ENCODE measurements at places on chromosomes 6 and 20.
A peak's percentile ranks its signal among the peaks of the same experiment; 100 is the strongest.

DNA sequence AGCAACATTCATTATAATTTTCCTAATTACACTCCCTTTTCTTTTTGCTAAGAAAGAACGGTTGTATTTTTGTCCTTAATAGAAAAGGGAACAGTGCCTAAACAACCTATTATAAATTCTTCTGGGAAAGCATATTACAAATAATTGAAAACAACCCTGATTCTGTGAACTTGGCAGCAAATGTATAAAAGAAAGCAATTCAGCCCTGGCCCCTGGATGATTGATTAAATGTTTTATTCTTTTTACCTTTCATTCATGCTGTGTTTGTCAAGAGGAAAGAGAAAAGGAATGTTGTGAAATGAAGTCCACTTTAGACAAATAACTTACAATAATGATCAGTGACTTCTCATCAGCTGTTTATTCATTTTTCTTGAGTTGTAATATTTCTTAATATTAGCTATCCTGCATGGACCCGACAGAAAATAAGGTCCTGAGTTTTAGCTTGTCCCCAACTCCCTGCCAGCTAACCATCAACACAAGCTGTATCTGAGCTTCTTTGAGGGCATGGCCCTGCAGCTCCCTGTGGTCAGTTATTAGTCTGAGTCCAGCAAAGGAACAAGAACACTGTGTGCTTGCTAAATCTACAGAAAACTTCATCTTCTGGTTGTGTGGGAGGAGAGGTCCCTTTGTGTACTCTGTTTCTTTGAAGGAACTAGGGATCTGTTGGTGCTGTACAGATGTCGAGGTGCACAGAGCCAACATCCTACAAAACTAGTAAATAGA is 248.2 kb downstream of the LAMA2 start:
- no peak for DNase-seq

GRCh38 chr6:16514249-16514648 is 247.0 kb downstream of the ATXN1 start:
- DNase-seq, result peak; percentile 81

- no peak for DNase-seq
Measured at GRCh38 chr6:79240509-79240908, 6.0 kb upstream of the HMGN3 start.

DNA sequence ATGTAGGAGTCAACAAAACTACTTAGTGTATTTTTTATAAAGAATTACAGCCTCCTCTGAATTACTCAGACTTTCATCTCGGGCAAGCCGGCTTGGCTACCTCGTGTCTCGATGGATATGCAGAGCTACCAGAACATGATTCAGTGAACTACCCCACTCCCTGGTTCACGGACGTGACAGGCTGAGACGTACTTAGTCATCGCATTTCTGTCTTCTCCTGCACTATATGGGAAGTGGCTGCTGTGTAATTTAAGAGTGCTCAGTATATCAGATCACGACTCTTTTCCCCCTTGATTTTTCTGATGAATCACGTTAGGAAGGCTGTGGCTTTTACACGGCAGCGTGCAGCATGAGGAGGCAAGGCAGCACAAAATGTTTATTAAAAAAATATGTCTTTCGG is 302.7 kb upstream of the ZFP64 start:
- DNase-seq, result peak; percentile 65

GRCh38 chr20:48995589-48995988 is 50.5 kb upstream of the CSE1L start:
- no peak for DNase-seq

- DNase-seq, result peak; percentile 88
Measured at GRCh38 chr6:156718647-156719394, 58.4 kb upstream of the ARID1B start.

- DNase-seq, result peak; percentile 58
Measured at GRCh38 chr6:396126-396520, 4.6 kb downstream of the IRF4 start.

- DNase-seq, result peak; percentile 48
Measured at GRCh38 chr6:36692861-36693702, 4.5 kb upstream of the RAB44 start.

GRCh38 chr20:5586720-5587119 is 163.5 kb upstream of the SHLD1 start:
- no peak for DNase-seq

GRCh38 chr20:11918981-11919380 is 1.3 kb downstream of the BTBD3 start:
- no peak for DNase-seq

DNA sequence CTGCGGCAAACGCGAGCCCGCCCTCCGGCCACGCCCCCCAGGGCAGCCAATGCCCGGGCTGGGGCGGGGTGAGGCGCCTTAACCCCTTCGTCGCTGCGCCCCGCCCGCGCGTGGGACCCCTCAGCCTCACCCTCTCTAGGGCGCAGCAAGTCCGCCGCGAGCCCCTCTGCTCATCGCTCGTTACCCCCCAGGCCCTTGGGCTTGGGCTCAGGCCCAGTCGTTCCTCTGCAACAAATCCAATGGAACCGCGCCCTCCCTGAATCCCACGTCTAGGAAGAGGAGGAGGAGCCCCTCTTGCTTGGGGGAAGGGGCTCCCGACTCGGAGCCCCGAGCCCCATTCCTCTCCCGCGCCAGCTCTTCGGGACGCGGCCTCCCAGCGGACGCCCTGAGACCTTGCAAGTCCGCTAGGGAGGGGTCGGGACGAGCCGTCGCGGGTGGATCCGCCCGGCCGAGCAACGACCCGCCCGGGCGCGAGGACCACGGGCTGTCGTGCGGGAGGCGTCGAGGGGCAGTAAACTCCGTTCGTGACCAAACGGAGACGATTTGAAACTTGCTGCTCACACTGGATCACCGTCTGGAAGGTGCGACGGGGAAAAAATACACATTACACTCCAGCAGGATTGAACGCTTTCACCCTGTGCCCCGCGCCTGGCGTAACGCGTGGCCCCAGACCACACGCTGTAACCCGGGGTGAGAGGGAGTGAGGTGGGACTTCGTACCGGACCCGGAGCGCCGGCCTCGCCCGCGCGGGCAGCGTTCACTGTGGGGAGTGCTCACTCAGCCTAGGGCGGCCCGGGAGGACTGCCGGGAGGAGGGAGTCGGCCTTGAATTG is 477 bp upstream of the LZTS3 start:
- peak; percentile 100 for DNase-seq

DNA sequence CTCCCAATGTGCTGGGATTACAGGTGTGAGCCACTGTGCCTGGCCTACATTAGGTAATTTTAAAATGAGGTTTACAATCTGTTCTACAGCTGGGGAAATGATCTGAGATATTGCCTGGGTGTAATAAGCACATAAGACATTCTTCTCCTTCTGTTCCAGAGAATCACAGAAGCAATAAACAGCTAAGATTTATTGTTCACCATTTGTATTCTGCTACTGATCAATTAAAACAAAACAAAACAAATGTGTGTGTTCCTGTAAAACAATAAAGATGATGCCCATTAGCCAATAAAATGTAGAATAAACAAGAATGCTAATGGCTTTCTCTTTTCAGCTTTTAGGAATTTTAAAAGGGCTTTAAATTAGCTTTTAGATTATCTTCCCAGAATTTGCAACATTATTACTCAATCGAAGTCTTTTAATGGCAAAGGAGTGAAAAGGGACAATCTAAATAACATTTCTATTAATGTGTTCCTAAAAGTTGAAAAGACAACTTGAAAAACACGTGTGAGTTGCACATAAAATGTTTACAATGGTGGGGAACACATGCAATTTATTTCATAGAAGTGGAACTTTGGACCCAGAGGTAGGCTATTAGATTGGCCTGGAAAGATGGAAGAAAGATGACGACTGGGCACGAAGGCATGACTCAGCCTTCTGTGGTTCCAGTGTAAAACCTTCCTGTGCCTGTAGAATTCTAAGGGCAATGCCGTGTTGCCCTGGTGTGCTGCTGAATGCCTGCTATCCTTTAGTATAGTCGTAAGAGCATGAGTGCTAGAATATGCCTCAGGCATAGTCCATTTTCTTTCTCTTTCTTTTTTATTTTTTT is 29.0 kb upstream of the DEK start:
- DNase-seq, result no peak

DNA sequence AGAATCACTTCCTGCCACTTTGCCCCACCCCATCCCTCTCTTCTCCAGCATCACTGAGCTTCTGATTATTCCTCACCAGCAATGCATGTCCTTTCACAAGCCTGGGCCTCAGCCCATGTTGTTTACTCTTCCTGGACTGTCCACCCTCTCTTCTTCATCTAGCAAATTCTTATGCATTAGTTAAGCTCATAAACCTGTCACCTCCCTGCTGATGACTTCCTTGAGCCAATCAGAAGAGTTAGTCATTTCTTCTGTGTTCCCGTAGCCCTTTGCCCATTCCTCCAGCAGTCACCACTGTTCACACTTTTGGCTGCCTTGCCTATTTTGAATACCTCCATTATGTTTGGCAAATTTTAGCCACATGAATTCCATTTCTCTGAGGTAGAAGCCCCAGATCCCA is 4.1 kb upstream of the CRYBG1 start:
- no peak for DNase-seq

- DNase-seq, result no peak
Measured at GRCh38 chr6:54206510-54206909, 95.3 kb downstream of the MLIP start.

DNA sequence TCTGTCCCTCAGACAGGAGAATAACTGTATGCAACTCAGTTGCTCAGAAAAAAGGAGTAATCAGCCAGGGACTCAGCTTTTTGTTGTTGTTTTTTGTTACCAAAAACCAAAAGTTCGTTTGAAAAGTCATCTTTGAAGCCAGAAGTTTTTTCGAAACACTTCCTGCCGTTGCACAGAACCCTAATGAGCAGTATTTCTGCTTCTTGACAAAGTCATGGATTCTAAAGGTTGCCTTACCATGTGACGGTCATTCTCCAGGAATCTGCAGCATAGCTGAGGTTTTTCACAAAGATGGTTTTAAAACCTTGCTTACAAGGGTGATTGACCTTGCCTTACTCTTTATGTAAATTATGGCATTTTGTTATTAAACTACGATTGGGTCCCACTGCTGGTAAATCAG is 1.9 kb downstream of the RAB32 start:
- peak; percentile 90 for DNase-seq

- no peak for DNase-seq
Measured at GRCh38 chr6:47701363-47701762, 3.0 kb downstream of the ADGRF4 start.

Measured in osteoblast (primary cell).